Kidney tubule cell (primary cell): ENCODE measurements at places on chromosomes 7 and 10.

DNA sequence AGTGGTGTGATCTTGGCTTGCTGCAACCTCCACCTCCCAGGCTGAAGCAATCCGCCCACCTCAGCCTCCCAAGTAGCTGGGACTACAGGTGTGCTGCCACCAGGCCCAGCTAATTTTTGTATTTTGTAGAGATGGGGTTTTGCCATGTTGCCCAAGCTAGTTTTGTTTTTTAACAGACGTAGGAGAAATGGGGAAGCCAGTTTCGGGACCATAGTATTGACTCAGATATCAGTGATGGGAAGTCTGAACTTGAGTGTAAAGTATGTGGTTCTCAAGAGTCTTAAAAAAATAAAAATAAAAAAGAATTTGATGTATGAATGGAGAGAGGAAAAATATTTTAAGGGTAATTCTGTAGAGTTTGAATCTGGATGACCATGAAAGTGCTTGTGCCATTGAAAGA lies 34.2 kb downstream of the SP4 start:
- DNase-seq: no peak

DNA sequence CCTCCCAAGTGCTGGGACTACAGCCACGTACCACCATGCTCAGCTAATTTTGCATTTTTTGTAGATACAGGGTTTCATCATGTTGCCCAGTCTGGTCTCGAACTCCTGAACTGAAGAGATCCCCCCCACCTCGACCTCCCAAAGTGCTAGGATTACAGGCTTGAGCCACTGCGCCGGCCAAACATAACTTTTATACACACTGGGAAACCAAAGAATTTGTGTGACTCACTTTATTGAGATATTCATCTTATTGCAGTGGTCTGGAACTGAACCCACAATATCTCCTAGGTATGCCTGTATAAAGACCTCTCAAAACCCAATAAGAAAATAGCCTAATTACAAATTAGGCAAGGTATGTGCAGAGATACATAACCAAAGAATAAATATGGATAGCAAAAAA lies 182.6 kb upstream of the FEZF1 start:
- peak; percentile 11 for DNase-seq

DNA sequence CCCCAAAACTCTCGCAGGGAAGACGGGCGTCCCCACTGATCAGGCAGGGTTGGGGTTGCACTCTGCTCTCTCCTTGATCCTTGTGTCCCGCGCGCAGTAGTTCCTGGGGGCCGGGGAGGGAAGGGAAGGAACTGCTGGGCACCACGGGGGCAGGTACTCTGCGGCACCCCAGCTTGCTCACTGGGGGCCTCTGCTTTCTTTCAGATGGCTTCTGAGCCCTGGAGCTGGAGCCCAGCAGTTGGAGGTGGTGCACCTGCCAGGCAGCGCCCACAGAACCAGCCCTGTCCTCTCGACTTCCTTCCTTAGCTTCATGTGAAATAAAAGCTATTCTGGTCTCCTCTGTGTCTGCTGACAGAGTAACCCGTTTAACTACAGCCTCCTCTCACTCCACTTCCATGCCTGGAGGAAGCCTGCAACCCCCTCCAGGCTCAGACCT lies 12.2 kb downstream of the PLAC9 start:
- peak; percentile 24 for DNase-seq

DNA sequence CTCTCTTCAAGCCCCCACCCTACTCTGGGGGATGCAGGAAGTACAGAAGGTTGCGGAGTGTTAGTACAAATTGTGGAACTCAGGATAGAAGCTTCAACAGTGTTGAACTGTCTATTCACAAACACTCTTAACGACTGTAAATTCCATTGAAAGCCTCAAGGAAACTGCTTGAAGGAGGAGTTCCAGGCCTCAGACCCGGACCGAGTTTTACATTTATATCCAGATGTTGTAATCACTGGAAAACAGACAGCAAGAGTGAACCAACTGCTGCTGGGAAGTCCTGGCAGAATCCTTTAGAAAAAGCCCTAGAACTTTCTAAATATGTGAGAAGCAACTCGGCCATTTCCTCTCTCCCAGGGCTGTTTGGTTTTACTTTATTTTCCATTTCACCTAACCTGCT lies 84.1 kb upstream of the LRRC18 start:
- DNase-seq: no peak

GRCh38 chr7:135527025-135527424 lies 17.1 kb upstream of the CNOT4 start:
- peak; percentile 11 for DNase-seq

- DNase-seq: peak; percentile 64
Measured at GRCh38 chr10:54559498-54559897, 241.5 kb downstream of the PCDH15 start.

DNA sequence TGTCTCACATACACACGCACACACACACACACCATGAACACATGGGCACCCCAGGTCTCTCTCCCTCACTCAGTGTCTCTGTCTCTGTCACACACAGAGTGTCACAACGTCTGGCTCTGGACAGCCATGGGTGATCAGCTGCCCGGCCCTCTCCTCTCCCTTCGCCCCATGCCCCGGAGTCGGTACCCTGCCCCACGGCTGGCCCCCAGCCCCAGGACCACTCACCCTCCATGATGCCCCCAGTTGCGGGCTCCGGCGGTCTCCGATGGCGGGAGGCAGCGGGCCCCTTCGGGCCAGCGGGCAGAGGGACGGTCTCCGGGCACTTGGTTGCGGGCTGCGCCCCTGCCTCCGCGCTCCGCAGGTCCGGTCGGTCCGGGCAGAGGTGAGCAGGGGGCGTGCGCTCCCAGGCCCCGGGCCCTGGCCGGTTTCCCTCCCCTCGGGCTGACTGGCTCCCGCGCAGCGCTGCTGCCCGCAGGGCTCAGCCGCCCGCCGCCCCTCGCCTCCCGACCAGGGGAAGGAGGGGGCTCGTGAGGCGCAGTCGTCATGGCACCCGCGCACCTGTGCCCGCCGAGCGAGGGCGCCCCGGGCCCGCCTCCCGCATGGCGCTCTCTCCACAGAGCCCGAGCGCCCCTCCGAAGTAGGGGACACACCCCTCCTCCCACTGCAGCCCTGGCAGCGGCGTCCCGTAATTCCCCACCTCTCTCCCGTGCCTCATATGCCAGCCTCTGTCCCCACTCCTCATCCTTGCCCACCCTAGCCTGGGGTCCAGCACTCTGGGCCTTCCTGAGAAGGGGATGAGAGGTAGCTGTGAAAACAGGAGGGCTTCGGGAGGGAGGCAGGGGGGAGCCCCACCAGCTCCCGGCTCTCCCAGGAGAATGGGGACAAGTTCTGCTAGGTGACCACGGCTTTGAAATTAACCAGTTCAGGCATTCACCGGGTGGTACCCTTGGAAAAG lies at the start of gene NPFFR1:
TSS of gene NPFFR1 (minus strand) at position 560 of the 955 bp plus-strand sequence. CDS start at position 232, 328 bp downstream.
- no peak for DNase-seq

DNA sequence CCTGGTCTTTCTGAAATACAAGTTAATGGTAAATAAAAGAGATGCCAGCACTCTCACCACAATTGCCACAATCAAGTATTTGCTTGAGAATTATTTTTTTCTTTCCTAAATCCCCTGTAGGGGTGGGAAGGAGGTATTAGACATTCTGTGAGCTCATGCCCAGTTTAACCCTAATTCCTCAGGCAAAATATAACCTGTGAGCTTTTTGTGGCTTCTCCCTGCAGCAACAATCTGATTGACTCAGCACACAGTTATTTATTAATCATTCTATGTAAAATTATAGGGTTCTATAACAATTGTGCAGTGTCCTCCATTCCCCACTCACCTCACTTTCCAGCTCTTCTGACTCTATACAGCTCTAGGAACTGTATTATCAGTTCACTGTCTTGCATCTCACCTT lies 66.3 kb downstream of the GLI3 start:
- DNase-seq: peak; percentile 56

GRCh38 chr10:49751216-49751615 lies 10.9 kb downstream of the OGDHL start:
- DNase-seq: no peak

DNA sequence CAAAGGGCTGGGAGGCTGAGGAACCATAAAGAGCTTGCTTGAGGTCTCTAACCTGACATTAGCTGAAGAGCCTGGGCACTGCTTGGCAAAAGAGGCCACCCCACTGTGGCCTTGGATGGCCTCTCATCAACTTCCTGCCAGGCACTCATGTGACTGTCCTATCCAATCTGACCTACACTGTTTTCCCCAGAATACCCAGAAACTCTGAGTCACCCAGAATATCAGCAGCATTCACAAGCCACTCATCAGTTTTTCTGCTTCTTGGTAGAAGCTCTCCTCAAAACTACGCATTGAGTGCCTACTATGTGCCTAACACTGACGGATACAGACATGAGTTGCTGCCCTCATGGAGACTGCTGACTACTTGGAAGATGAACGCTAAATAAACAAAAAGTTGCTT lies 4.1 kb upstream of the NT5C2 start:
- peak; percentile 85 for DNase-seq

DNA sequence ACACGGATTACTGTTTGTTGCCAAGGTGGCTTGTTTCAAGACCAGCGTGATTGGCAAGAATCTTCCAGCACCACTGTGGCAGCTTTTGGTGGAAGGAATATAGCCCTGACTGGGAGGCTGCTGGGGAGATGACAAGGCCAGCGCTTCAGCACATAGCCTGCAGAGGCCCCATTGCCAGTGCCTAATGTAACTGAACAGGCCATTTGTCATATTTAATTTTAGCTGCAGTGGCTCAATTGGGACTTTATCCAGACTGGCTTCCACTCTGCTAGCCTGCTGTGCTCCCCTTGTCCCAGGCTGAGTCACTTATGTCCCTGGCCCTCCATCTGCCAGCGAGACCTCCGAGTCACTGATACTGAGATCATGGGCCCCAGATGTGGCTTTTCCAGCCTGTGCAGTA lies 483.1 kb downstream of the GALNT17 start:
- DNase-seq: no peak

- DNase-seq: no peak
Measured at GRCh38 chr10:85447690-85448089, 918.9 kb downstream of the GRID1 start.

GRCh38 chr7:30169579-30169978 lies 34.8 kb downstream of the MTURN start:
- DNase-seq: peak; percentile 84

DNA sequence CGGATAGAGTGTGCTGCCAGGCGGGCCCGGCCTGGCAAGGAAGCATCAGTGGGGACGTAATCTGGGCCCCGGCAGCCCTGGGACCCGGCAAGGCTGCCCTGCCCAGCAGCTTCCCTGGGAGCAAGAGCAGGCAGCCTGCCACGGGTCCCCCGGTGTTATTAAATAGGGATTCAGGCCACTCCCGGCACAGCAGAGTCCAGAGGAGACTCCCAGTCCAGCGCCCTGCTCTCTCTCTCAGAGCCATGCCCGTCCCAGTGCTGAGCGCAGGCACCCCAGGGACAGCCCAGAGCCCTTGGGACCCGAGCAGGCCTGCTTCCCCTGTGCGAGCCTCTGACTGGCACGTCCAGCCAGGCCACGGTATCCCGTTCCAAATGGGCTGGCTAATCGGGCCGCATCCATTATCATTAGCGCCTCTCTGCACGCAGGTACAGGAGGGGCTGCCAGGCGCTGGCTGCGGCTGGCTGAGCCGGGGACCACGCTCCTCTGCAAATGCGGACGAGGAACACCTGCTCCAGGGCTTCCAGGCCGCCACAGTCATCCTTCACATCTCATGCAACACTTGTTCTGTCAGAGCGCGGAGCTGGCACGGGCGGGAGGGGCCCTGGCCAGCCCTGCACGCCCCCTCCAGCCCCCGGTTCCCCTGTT lies 344.2 kb upstream of the MKI67 start:
- DNase-seq: no peak

DNA sequence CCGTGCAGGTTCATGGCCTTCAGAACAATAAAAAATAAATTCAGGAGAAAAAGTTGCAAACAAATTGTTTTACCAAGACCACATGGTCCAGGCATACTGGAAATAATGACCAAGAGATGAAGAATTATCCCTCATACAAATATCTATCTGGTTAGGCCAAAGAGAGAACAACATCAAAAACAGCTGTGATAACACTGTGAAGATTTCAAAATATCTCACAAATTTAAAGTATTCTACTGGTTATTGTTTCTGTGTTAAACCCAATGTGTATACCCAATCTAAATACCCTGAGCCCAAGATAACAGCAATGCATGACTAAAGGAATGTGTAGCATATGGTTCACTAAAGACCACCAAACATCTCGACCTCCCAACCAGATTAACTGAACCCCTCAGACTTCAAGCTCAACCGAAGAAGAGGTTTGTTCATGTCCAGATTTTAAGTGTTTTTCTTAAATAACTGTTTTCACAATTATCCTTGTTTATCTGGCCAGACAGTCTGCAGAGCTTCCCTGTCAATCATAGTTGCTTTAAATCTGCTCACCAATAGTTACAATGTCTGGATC lies 10.9 kb downstream of the OR9A2 start:
- DNase-seq: no peak

GRCh38 chr7:116583653-116584052 lies 58.8 kb downstream of the CAV1 start:
- DNase-seq: no peak

DNA sequence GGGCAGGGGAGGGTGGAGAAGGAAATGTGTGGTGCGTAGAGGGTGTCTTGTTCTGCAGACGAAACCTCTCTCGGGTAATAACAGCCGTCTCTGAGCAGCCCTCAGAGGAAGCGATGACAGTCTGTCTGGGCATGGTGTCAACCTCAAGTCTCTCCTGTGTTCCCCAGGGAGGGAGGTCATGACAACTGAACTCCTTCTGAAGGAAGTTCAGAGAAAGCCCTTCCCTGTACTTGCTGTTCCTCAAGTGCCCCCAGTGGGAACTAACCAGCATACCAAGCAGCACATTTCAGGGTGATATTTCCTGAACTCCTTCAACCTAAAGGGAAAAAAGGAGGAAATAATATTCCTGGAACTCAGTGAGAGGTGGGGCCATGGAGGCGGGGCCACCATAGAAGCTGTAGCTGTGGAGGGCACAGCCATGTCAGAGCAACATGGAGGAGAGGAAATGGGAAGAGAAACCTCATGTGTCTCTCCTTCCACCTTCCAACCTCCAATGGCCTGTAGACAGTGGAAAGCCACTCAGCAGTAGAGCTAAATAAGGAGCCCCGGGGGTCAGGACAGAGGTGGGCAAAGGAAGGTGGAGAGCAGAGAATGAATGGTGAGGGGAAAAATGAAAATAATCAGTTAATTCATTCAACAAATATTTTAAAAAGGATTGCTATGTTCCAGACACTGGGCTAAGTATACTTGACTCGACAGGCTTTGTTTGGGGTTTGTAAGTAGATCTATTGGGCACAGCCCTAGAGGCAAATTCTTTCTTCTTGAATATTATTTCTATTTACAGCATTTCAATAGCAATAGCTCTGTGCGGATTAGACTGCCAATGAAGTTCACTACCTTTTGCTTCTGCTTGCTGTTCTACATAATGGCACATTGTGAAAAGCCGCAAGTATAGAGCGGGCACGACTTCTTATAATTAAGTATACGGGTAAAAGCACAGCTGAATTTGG lies 61.0 kb upstream of the AOAH start:
- peak; percentile 6 for DNase-seq

DNA sequence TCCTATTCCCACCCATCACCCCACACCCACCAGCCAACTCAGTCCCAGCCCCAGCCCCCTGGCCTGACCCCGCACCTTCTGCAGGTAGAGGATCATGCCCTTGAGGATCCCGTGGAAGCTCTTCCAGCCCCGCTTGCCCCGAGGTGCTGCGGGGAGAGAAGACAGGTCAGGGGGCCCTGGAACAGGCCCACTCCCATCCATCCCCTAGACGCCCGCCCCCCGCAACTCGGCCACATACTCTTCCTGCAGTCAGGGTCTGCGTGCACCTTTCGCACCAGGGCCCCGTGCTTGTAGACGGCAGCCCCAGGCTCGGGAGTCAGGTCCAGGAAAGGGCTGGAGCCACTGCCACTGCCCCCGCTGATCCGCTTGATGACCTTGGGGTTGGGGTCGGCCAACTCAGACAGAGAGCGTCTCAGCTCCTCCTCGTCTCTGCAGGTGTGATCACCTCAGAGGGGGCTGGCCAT lies 9.6 kb downstream of the NFKB2 start:
- no peak for DNase-seq
